Fibroblast of skin of right quadriceps (primary cell): ENCODE measurements at places on chromosomes 3 and 15.

DNA sequence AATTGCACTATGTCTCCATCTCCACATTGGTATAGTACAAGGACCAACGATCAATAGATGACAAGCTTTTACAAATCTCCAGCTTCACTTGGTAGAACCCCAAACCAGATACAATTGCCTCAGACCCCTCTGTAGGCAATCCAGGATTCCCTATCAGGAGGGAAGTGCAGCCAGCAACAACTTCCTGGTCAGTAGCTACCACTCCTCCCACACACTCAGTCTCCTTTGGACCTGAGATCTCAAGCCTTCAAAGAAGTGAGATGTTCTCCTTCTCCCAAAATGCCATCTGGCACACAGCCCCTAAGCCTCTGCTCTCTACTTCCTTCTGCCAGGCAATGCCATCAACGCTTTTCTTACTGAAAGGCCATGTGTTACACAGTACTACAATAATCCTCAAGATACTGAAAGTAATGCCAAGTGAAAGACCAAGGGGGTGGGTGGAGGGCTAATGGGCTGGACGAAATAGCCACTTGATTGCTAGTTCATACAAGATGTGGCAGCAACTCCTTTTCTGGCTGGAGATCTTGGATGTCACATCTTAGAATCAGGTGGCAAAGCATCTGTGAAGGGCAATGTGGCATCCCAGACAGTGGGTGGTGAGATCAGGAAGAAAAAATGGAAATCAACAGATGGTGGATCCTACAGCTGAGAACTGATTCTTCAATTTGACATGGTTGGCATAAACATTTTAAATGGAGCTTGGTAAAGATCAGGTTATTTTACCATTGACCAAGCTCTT is 75.3 kb upstream of the ACP3 start:
- DNase-seq, result no peak

DNA sequence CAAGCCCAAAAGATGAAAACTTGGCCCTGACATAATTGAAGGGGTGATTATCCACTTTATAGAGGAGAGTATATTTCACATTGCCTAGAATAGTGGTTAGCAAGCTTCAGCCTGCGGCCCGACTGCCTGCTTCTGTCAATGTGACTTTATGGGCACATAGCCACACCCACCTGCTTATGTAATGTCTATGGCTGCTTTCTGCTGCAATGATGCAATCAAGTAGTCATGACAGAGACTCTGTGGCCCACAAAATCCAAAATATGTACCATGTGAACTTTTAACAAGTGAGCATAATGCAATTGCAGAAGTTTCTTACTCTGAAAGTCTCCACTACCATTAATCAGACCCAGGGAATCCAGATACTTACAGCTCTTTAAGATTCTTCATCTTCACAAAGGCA is 103.1 kb downstream of the LRIG1 start:
- DNase-seq, result peak; percentile 39

GRCh38 chr15:32794973-32795372 is 77.2 kb downstream of the GREM1 start:
- DNase-seq, result no peak

GRCh38 chr15:40618906-40619305 is 24.9 kb downstream of the KNL1 start:
- DNase-seq, result no peak

- no peak for DNase-seq
Measured at GRCh38 chr3:57582474-57583168, 14.5 kb downstream of the ARF4 start.

- DNase-seq, result no peak
Measured at GRCh38 chr3:55243678-55244077, 243.4 kb downstream of the WNT5A start.

DNA sequence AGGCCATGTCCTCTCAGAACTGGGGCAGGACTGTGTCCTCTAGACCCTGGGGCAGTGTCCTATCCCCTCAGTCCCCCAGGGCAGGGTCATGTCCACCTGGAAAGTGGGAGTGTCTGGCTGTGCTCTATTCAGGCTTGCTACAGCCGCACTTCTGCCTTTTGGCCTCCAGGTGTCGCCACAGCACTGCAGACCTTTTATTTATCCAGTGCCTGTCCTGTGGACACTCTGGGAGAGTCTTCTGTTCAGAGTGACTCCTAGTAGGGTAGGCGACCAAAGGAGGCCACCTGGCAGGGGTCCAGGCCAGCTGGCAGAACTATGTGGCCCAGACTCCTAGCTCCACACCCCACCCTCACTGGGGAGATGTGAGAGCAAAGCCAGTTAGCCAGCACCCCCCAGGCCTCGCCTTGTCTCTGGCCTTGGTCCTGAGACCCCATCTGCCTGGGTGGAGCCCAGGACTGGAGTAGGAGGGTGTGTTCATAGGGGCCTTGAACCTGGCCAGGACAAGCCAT is 3.9 kb downstream of the TMIE start:
- DNase-seq, result peak; percentile 66

DNA sequence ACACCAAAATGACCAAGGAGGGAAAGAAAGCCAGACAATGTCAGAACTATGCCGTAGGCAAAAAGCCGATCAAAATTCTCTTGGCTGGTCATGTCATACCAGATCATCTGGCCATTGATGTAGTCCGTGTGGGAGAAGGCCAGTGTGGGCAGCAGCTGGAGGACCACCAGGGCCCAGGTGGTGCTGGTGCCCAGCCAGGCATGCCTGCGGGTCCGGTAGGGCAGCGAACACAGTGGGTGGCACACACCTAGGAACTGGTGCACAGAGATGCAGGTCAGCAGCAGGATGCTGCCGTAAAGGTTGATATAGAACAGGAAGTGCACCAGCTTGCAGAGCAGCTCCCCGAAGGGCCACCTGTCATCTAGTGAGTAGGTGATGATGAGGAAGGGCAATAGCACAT is 39.5 kb downstream of the MFSD1 start:
- DNase-seq, result no peak

DNA sequence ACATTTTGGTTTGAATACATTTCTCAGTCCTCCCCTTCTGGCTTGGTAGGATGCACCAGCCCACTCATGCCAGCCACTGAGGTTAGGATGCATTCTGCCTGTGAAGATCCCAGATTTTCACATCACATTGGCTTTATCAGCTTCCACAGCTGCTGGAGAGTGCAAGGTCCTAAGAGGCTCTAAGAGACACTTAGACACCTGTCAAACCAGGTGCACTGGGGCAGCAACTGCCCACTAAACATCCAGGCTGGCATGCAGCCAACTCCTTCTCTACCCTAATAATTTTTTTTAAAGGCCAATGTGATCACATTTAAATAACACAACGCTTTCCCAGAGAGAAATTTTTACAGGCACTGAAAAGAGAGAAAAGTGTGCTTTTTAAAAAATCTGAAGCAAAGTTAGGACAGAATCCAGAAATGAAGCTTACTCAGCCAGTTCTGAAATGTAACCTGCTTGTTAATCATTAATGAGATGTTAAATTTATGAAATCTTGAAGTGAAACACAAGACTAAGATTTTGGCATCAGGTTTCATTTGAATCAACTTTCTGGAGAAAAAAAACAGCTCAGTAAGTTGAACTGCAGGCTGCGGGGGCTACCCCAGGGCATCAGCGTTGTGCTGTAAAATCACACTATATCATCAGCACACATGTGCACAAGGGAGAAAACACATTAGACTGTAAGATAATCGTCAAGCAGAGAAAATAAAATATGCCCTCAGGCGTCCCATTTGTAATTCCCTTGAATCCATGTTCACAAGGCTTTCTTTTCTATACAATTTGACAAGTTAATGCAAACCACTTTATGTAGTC is 312.9 kb downstream of the ZBBX start:
- DNase-seq, result no peak

DNA sequence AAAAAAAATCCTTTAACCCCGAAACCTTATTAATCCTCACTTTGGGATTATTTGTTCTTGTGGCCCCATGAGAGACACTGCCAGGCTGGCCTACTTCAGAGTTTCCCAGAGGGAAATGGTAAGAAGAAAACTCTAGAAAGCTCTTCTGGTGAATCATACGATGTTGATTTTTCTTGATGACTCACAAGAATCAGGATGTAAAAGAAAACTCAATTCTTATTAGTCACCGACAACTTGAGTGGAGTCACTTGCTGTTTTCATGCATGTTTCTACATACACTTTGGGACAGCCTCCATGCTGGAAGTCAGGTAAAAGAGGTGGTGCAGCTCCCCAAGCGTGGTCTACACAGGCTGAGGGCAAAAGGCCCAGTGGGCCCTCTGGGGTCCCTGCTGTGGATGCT is 42.8 kb downstream of the MYO5C start:
- peak; percentile 92 for DNase-seq
